ENCODE measurements at places on chromosomes 5 and 9. TPM values are rescaled to one million over a fixed set of nuclear protein-coding genes. Genes with fewer than 3 reads are reported as not detected.

GRCh38 chr5:172647352-172648012 lies 6.4 kb downstream of the NEURL1B start:
- peak; percentile 69 for DNase-seq

- peak; percentile 59 for DNase-seq
These were observed 67.5 kb upstream of the PRLR start for GRCh38 chr5:35297755-35298154.

GRCh38 chr5:177538876-177539275 lies 15.5 kb downstream of the FAM193B start:
- no peak for DNase-seq

DNA sequence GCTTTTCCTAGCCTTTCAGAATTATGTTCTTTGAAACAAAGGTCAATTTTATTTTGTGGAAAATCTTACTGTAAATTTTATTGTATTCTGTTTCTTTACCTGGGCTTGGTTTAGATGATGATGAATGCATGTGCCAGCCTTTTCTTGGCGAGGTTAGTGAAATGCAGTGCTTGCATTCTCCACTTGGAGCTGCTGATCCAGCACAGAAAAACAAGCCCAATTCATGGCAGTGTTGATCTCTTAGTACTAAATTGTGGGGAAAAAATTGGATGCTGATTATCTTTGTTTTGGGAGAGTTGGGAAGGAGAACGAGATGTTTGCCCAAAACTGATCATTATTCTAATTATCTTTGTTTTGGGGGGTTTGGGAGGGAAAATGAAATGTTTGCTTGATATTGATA lies 3.7 kb downstream of the HABP4 start:
- DNase-seq: peak; percentile 11

- no peak for DNase-seq
These were observed 57.2 kb downstream of the MEF2C start for GRCh38 chr5:88825584-88826315.

PCDHGA1 gene
- 0.30 TPM for polyA plus RNA-seq

DNA sequence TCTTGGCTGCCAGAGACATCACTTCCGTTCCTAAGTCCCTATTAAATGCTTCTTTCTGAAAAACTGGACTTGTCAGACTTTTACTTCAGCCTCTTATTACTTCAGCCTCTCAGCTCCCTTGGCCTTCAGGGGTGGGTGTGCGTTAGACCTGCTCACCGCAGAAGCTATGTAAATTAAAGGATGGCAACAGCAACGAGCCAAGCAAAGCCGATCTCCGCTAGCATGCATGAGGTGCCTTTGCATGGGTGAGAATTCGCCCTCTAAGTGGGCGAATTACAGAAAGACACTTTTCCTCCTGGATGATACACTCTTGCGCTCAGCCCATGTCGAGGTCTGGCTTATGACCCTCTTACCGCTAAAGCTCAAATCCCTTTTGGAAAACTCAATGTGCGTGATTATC lies 10.9 kb upstream of the IL3 start:
- no peak for DNase-seq

- DNase-seq: no peak
These were observed 159.0 kb downstream of the TLE1 start for GRCh38 chr9:81530310-81530810.

- DNase-seq: no peak
These were observed 8.7 kb upstream of the NDUFB6 start for GRCh38 chr9:32581512-32582143.

DNA sequence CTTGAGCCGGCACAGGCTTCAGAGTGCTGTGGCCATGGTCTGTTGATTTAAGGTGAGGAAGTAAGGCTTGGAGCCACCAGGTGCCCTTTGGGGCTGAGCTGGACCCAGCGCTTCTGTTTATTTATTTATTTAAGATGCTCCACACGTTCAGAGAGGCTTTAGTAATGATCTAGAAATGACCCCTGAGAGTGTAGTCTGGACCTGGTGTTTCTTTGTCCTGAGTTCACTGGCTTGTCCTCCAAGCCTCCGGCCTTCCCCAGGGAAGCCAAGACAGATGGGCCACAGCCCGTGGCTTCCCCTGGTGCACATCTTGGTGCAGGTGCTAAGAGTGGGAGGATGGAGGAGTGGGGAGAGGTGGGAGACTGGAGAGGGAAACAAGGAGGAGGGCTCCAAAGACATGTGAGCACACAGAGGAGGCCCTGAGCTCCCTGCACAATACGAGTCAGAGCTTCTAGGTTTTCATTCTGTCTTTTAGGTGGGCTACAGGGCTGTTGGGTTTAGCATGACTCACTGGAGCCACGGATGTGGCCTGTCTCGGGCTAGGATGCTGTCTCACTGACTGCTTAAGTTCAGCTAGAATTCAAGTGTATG lies 56.9 kb downstream of the AHRR start:
- no peak for DNase-seq

GRCh38 chr5:109688630-109688969 lies 1.1 kb upstream of the MAN2A1 start:
- DNase-seq: no peak

DNA sequence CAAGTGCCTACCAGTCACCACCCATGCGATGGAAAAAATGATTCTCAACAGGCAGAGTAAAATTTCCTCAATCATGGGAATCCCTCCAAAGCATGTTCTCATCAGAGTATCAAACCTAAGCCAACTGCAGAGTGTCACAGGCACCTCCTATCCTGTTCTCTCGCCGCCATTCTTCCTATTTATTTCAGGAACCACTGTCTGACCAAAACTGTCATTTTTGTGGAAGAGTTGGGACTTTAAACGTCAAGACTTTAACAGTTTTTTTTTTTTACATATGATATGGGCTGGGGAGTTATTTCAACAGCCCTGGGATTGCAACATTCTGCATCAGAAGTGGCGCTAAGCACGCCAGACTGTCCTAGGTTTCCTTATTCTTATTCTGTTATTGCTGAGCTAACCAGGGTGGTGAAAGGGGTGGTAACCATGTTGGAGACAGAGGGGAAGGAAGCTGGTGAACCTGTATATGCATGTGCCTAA lies 29.5 kb downstream of the PFDN1 start:
- peak; percentile 49 for DNase-seq

DNA sequence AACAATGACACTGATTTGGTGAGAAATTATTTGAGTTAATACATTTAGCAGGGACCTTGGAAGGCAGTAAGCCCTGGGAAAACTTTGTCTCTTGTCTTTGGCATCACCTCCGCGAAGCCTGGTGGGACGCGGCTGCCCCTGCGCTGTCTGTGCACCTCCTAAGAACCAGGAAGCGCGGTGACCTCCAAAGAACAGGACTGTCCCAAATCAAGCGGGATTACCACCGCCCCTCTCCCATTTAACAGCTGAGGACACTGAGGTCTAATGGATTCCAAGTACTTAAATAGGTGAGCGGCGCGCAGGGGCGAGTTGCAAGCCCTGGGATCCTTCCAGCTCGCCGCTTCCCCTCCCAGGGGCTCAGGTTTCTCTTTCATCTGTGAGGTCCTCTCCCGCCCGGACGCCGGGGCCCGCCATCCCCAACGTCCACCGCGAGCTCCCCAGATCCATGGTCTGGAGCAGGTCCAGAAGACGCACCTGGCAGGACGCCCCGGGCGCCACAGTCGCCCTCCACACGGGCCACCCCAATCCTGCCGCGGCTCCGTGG lies 432 bp downstream of the STARD4 start:
- DNase-seq: no peak

DNA sequence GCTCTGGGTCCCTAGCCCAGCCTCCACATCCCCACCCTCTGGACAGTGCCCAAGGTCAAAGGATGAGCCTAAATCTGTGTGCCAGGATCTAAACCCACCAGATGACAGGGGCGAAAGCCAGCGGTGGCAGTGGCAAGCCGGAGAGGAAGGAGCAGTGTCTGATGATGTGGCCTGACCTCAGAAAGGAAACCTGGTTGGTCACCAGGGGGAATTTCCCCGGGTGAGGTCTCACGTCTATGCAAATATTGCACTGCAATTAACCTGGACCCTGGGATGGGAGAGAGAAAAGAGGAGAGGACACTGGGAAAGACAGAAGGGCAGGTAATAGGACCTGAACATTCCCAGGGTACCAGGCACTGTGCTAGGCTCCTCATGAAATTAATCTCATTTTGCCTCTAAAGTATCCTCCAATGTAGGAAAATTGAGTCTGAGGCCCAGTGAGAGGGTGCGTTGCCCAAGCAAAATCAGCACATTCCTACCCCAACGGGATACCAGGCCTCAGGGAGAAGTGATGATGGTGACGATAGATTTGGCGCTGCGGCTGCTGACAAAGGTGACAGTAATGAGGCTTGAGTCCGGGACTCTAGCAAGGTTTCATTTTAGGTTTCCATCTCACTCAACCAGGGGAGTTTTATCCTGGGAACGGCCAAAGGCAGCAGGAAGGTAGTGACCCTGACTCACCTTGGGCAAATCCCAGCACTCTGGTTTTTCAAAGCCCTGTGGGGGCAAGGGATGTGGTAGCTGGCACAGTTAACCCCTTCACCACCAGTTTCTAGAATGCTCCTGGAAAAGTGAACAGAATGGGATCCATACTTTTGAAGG lies 13.4 kb upstream of the TNIP1 start:
- no peak for DNase-seq

GABRA6 gene
- polyA plus RNA-seq: not detected

DNA sequence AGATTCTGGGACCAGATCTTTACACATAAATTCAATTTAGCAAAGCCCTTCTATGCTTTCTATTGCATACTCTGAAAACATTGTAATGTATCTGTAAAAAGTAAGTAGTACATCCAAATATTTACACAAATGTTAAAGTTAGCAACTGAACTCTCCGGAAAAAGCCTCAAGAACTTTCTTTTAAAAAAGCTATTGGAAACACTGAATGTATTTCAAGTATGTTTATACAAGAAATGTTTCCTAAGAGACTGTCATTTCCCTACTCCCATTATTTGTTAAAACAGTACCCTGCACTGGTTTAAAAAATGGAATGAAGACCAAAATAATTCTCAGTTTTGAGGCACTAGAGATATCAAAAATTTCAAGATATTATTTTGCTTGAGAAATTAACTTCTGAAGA lies 44.8 kb upstream of the TRIM36 start:
- no peak for DNase-seq

GRCh38 chr5:131994533-131995226 lies 16.8 kb downstream of the ACSL6 start:
- DNase-seq: peak; percentile 69

DNA sequence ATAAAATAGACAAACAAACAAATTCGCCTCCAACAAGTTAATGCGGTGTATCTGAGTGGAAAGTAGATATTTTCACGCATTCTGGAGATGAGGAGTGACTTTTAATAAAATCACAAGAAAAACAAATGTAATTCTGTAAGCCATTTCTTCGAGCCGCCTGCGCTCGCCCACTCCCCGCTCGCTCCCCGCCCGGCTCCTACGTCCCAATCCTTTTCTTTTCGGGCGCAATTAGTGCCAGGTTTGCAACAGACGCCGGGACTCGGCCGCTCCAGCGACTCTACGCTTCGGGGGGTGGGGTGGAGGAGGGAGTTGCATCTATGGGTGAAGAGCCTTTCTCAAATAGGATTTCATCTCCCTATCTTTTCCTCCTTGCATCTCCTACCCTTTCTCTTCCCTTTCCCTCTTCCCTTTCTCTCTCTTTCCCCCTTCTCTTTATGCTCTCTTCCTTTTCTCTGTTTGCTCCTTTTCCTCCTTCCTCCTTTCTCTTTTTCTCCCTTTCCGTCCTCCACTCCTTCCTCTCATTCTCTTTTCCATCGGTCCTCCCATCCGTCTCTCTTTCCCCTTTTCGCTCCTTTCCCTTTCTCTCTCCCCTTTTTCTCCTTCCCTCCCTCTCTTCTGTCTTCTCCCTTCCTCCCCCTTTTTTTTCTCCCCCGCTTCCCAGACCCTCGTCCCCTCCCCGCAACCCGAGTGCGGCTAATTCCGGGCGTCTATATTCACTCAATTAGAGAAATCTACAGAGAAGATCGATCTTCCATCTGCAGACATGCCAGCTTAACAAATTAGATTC lies 6.1 kb upstream of the OTP start:
- no peak for DNase-seq

GRCh38 chr5:34583167-34583566 lies 73.0 kb upstream of the RAI14 start:
- DNase-seq: no peak

FBXL7 gene
- 7.2 TPM for polyA plus RNA-seq

DNA sequence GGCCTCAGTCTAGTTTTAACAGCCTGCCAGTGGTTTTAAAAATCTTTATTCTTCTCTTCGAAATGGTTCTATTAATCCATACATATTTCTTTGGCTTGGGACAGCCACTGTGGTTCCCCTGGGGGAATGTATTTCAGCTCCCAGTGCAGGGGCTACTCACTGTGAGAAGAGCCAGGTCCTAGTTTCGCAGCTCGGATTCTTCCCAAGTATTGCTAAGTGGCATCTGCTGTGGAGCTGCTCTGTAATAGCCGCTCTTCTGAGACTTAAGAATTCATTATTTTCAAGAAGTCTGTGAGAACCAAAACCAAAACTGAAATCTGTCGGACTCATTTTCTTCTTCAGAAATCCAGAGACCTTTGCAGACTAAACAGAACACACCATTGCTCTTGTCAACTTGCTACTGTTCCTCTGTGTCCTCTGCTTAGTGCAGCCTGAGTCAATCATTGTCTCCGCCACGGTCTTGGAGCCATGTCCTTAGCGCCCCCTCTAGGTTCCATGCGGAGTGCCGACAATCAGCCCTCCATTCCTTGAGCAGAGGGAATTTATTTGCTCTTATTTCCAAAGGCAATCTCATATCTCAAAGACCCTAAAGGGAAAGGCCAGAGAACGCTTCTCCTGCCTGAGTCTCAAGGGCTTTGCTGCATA lies 478.2 kb downstream of the SPATA31D1 start:
- DNase-seq: peak; percentile 20

DNA sequence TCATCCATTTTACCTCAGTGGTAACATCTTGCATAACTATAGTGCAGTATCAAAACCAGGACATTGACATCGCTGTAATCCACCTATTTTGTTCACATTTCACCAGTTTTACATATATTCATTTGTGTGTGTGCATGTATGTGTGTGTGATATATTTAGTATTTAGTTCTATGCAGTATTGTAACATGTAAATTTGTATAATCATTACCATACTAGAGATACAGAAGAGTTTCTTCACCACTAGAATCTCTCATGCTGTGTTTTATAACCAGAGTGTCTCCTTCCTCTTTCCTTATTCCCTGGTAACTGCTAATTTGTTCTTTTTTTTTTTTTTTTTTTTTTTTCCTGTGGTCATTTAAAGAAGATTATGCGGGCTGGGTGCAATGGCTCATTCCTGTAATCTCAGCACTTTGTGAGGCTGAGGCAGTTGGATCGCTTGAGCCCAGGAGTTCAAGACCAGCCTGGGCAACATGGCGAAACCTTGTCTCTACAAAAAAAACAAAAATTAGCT lies 11.0 kb downstream of the RASA1 start:
- no peak for DNase-seq

GRCh38 chr9:88339317-88339716 lies 48.9 kb upstream of the SPIN1 start:
- DNase-seq: no peak

EXOC3 gene
- 59.1 TPM for polyA plus RNA-seq

PCDHGB2 gene
- 1.0 TPM for polyA plus RNA-seq

ADGRV1 gene
- 3.0 TPM for polyA plus RNA-seq

- DNase-seq: no peak
These were observed 72.3 kb downstream of the DROSHA start for GRCh38 chr5:31459594-31459993.
